ENCODE measurements at places on chromosomes 5 and 9.

DNA sequence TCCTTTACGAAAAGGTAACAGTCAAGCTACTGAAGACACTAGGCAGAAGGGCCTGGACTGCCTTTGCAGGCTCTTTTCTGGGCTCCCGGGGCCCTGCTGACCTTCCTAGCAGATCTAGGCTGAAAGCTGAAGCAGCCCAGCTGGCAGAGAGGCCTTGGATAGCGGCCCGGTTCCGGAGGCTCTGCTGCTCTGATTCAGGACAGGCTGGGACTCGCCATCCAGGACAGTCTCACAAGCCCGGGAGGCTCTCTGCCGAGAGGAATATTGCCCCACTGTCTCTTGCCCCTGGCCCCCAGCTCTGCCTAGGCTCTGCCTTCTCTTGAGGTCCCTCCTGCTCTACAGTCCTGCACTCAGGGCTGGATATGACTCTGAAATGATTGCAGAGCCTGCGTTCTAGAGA lies 67.8 kb downstream of the PSD2 start:
- no peak for DNase-seq

DNA sequence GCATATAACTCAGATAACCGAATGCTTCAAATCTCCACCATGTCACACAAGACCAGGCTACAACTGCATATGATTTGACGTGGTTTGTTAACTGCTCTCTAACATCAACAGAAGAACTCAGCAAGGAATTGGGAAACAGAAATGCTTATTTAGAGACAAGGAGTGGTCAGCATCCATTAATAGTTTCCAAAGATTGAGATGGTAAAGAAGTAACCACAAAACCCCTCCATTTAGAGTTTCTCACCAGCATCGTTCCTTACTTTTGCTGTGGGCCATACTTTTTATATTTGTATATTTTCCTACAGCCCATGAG lies 25.2 kb downstream of the DPYSL3 start:
- no peak for DNase-seq

- no peak for DNase-seq
Measured at GRCh38 chr5:58458743-58459145, 1.1 kb downstream of the PLK2 start.

DNA sequence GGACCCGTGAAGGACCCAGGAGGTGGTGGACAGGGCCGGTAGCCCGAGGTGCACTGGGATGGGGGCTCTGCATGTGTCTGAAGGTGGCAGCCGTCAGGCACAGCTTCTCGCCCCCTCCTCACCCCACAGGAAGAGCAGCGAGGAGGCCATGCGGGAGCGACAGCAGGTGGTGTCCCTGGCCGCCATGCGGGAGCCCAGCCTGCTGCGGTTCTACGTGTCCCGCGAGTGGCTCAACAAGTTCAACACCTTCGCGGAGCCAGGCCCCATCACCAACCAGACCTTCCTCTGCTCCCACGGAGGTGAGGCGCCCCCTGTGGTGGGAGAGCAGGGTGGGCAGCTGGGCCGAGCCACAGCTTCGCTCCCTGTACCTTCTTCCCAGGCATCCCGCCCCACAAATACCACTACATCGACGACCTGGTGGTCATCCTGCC lies 39.9 kb downstream of the USP20 start:
- no peak for DNase-seq

- DNase-seq = peak; percentile 85
Measured at GRCh38 chr5:38540314-38540713, 16.1 kb downstream of the LIFR start.

DNA sequence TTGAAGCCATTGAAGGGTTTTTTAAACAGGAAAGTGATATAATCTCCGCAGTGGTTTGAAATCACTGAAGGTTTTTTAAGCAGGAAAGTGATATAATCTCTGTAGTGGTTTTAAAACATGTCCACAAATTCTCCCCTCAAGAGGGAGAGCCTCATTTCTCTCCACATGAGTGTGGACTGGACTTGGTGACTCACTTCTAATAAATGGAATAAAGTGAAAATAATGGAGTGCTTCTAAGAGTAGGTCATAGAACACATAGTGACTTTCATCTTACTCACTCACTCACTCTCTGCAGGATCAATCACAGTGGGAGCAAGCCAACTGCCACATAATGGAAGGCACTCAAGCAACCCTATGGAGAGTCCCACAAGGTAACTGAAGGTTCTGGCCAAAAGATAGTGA lies 12.0 kb downstream of the CTNNAL1 start:
- DNase-seq = no peak

GRCh38 chr9:95189251-95190098 lies 128.0 kb downstream of the FANCC start:
- no peak for DNase-seq

DNA sequence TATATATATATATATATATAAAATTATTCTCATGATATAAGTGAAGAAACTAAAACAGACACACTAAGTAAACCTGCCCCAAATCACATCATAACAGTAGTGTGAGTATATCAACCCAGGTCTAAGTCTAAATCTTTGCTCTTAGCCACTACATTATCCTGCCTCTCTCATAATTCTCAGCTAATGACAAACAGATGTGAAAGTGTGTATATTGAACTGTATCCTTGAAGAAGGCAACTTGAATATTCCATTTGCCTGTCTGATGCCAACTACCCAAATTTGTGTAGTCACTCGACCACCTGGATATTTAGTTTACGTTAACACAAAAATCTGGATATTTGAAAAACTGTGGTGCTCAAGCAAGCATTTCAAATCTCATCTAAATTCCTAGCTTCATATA lies 97.4 kb downstream of the PPP2R2B start:
- no peak for DNase-seq

Measured in NCI-H1092 (cell line).